ENCODE measurements at places on chromosomes 11 and 22.

GRCh38 chr11:129086976-129087375, 105.1 kb downstream of the ARHGAP32 start:
- DNase-seq: no peak

- no peak for DNase-seq
Observed at GRCh38 chr22:27381960-27382742, 419.4 kb downstream of the MN1 start.

GRCh38 chr11:128894286-128894681, 3.1 kb downstream of the KCNJ5 start:
- no peak for DNase-seq

DNA sequence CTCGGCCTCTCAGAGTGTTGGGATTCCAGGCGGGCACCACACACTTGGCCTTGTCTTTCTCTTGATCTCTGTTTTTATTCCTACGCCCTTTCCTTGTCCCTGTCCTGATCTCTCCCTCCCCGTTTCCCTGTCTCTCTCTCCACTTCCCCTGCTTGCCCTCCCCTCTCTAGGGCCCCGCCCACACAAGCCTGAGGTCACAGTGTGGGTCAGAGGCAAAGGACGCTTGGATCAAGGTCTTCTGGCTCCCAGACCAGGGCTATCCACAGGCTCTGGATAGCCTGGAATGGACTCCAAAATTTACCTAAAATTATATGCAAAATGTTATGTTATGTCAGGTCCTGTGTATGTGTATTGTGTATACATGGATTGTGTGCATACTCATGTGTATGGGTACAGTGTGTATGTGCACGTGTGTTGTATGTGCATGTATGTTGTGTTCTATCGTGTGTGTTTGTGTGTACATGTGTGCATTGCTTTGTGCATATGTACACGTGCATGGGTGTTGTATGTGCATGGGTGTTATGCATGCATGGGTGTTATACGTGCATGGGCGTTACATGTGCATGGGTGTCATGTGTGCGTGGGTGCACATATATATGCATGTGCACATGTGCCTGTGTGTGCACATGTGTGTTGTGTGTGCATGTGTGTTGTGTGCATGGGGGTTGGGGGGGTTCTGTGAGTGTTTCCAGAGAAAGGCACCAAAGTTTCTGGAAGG, 38.3 kb downstream of the TP53I11 start:
- DNase-seq: no peak

DNA sequence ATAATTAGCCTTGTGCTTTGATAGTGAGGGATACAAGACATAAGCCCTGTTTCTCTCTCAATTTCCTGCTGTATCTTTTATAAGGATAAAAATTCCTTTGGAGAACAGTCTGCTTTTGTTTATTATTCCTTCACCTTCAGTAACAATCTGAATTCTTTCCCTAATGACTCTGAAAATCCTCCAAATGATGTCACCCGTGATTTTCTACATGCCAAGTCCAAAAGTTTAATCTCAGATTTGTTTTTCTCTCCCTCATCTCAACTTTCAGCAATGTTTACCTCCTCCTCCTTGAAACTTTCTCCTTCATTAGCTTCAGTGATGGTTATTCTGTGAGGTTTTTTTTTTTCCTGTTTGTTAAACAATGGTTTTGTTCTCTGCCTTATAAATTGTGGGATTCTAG, 2.2 kb downstream of the OR51E2 start:
- no peak for DNase-seq

GRCh38 chr22:36331306-36331911, 56.4 kb downstream of the MYH9 start:
- DNase-seq: peak; percentile 75

GRCh38 chr11:125182573-125182972, 18.0 kb downstream of the PKNOX2 start:
- no peak for DNase-seq

- no peak for DNase-seq
Observed at GRCh38 chr11:116467823-116468222, 305.0 kb downstream of the BUD13 start.

DNA sequence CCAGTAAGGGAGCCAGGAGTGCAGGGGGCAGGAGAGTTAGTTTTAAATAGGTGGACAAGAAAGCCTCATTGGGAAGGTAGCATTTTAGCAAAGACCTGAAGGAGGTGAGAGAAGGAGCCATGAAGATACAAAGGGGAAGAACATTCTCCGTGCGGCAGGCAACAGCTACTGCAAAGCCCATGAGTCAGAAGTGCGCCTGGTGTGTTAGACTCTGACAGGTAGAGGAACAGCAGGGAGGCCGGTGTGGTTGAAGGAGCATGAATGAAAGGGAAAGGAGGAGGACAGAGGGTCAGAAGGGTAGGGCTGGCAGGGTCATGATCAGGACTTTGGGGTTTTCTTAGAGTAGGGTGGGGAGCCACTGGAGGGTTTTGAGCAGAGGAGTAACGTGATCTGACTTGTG, 34.5 kb upstream of the PAMR1 start:
- no peak for DNase-seq

DNA sequence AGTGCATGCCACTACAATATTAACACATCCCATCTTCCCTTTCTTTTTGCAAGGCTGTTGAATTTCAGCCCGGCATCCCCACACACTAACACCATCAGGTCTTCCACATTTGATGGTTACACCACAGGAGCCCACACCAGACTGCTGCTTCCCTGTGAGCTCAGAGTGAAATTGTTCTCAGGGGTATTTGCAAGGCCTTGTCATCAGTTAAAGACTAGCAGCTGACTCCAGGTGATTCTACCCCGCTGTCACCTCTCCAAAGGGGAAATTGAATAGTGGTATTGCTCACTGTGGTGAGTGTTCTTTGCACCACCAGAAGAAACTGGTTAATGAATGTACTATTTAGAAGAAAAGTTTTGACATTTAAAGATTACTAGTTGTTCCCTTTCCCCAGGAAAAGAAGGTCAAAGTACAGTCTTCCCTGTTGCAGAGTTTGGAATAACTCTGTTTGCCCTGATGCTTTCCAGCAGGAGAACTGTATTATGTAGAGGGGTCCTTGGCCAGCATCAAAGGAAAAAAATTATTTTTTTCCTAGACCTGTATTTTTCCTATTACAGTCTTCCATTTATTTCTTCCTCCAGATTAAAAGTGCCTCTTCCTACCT, 41.9 kb downstream of the BID start:
- DNase-seq: no peak
